Skeletal muscle cell (primary cell): ENCODE measurements at places on chromosomes 5 and 9.

- no peak for DNase-seq
Observed at GRCh38 chr5:1281038-1281882, 13.6 kb downstream of the TERT start.

DNA sequence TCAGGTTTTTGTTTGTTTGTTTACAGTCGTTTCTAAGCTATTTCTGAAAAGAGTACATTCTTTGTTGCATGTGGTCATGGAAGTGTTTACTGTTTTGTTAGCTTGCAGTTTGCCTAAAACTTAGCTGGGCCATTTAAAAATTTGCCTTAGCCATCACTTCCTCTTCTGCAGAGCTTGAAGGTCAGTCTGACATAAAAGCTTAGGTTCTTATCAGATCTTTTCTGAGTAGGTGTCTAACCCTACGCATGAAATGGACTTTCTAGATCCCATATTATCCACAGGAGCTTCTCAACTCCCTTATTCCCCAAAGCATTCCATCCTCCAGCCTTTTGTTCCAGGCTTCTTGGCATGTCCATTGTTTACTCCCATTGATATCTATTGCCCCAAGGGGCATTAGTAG lies 90.3 kb downstream of the AP3B1 start:
- DNase-seq, result no peak

DNA sequence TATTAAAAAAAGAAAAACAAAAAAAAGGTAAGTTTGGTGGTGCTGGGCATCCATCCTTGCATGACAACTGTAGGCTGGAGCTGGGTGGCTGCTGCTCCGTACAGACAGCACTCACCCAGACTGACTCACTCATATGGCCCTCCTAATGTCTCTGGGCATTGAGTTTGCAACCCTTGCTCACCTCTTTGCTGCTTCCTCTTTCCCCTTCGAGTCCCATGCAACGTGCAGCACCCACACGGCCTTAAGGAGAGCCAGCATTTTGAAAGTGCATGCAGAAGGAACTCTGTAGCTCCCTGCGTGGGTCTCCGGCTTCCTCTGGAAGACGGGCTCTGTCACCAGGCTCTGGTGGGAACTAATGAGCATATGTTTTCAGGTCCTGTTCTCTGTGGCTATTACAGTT lies 60.5 kb upstream of the ENTREP1 start:
- no peak for DNase-seq

DNA sequence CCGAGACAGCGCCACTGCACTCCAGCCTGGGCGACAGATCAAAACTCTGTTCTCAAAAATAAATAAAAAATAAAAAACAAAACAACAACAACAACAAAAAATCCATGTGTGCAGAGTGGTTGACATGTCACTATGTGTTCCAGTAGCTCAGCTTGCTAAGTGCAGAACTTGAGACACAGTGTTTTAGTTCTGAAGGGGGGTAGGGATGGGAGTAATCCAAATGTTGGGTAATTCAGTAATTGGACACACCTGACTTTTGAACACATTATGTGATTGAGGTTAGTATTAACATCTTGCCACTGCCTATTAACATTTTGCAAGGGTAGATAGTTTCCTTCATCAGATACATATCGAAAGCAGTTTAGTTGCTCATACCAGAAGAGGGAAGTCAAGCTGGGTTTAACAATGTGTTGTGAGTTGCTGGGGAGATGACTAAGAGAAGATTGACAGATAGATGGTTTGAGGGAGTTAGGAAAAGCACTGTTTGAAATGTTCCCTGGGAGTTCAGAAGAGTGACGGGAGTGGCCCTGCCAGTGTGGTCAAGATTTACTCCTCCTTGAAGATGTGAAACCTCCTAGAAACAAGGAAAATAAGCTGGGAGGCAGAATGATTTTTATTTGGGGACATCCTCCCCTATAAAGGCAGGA lies 928 bp downstream of the HACD4 start:
- peak; percentile 9 for DNase-seq

DNA sequence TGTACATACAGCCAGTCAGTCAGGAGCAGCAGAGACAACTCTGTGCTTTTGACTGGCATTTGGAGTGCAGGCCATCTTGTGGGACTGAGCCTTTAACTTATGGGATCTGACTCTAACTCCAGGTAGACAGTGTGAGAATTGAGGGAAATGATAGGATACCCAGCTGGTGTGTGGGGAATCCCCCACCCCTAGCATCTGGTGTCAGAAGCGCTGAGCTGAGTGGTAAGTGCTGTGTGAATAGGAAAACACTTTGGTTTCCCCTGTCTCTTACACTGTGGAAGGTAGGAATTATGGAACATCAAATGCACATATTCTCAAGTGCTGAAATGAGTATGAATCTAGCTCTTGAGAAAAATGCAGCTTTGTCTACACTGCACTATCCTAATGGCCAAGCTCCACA lies 43.9 kb downstream of the CCDC125 start:
- DNase-seq, result no peak

DNA sequence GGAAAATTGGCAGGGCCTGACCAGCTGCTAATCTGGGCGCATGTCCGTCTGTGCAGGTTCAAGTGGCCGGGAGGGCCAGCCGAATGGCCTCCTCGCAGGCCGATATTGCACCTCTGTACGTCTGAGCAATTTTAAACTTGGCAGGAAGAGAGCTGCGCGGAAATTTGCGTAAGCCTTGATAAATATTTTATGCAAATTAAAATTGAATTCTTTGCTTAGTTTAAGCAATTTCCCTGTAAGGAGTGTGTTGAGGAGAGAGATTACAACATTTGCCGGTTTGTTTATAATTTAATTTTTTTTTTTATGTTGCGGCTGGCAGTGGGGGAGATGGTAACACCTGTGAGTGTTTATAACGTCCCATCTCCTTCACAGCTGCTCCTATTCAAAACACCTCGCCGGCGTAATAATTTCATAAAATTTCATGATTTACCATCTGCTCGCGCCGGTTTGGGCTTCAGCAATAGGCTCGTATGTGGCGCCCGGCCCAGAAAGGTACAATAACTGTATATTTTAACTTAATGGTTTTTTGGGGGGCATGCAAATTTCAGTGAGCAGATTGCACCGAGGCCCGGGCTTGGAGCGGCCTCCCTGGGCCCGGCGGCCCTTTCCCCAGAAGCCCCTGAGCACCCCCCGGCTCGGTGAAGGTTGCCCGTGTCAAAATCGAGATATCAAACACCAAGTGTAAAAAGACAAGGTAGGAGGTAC lies 269.4 kb upstream of the MVB12B start:
- no peak for DNase-seq

DNA sequence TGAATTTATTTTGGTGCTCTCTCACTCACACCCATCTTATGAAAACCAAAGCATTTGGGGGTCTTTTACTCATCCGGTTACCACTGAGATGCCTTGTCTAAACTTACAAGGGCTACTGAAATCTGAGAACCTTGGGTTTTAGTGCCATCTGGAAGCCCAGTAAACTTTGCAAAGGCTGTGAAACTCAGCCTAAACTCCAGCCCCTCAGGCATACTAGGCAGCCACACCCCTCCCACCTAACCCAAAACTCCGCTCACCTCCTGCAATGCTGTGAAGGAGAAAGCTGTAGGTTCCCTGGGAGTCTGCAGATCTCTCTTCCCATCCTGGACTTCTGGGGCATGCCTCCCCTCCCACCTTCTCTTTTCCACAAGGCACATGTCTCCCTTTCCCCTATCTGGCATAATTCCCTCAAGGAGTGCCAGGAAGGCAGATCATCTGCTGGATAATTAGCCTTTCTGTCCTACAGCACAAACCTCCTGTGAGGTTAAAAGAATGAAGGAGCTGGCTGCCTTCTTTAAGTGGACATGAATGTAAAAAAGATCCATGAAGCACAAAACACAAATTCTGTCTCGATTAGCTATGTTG lies 71.5 kb upstream of the ANXA1 start:
- no peak for DNase-seq

DNA sequence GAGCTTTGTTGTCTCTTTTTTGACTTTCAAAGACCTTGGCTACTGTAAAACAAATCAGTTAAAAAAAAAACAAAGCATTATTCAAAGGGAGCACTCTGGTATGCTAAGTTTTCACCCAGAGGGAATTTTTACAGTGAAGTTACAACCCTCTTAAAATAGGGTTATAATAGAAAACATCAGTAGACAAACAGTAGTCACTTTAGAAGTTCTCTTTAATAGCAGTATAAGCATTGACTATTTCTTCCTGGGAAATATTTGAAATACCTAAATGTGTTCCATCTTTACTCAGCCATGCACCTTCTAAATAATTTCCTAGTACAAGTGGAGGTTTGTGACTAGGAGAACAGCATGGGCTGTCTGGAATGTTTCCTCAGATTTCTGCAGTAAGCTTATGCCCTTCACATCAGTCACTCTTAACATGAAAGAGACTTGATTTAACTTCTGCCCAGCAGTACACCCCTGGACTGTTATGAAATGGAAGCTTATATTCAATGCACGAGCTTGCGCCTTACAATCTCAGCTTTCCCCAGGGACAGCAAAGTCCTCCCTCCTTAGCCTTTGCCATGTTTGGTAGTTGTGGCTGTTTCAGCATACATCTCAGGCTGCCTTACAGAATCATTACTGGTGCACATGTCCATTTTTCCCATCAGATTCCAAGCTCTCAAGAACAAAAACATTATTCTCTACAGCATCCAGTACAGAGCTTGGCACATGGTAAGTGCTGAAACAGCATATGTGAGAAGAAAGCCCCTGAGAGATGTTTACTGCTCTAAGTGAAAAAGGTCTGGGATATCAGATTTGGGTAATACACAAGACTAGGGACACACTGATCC lies 191.5 kb downstream of the ZNF608 start:
- DNase-seq, result no peak

DNA sequence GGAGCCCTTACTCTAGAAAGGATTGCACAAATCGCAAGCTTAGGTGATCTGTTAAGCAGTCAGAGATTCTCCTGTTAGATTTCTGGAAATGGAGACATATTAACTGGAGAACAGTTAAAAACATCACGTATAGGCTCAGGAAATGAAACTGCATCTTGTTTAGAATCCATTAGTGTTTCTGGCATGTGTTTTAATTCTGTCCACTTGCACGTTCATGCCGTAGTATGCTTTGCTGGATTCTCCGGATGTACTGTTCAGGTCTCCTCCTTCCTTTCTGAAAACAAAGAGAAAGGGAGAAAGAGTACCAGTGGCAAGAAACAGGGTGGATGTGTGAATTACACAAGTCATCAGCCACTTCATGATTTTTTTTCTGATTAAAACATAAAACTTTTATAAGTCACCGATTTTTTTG lies 2.5 kb upstream of the RGMB start:
- DNase-seq, result no peak

- no peak for DNase-seq
Observed at GRCh38 chr5:158084292-158084691, 225.3 kb upstream of the CLINT1 start.

- no peak for DNase-seq
Observed at GRCh38 chr9:8674536-8674935, 875.0 kb upstream of the DMAC1 start.

DNA sequence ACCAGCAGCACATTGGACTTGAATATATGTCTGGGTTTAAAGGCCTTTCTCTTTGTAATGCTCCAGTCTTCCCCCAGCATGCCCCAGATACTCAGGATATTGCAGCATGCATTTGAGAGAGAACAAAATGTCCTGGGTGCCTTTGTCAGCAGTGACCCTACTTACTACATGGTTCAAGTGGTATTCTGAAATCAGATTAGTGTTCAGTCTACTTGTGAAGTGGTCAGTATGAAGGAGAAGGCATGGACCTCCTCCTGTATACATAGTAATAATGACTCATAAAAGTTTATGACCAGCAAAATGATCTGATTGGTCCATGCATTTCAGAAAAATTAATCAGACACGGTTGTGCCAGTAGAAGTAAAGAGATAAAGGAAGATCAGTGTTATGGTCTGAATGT lies 25.4 kb downstream of the GPR21 start:
- peak; percentile 95 for DNase-seq

GRCh38 chr5:71899865-71900342 lies 180.8 kb downstream of the CARTPT start:
- no peak for DNase-seq

DNA sequence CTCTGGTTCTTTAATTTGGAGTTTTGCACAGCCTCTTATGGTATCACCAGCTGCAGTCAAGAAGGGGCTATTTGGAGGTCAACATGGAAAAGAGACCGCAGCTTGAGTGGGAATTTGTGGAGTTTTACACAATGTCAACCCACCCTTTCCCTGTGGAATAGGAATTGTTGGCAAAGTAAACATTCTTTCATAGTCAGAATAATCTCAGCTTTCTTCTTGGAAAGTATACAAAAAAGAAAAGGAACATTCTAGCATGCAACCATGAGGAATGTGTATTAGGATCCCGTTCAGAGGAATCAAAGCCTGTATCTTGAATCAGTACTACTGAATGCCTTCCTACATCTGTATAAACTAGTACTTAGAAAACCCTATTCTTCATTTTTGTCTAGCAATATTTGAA lies 107.6 kb downstream of the LURAP1L start:
- peak; percentile 88 for DNase-seq

GRCh38 chr5:142644127-142644526 lies 41.8 kb downstream of the FGF1 start:
- DNase-seq, result peak; percentile 19

DNA sequence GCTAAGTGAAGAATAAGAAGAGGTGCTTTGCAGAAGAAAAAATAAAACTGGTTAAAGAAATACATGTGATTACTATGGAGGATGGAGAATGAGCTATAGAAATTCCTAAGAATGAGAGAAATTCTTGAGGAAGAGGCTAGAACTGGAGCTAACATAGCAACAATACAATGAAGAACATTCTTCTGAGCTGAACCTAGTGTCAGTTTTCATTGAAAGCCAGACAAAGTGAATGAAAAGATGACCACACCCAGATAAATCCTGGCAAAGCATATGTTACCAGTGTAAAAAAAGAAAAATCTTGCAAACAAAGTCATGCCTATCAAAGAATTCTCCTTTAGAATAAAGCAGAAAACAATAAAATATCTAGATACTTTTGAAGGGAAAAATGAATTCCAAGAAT lies 39.6 kb downstream of the SGCD start:
- DNase-seq, result no peak

DNA sequence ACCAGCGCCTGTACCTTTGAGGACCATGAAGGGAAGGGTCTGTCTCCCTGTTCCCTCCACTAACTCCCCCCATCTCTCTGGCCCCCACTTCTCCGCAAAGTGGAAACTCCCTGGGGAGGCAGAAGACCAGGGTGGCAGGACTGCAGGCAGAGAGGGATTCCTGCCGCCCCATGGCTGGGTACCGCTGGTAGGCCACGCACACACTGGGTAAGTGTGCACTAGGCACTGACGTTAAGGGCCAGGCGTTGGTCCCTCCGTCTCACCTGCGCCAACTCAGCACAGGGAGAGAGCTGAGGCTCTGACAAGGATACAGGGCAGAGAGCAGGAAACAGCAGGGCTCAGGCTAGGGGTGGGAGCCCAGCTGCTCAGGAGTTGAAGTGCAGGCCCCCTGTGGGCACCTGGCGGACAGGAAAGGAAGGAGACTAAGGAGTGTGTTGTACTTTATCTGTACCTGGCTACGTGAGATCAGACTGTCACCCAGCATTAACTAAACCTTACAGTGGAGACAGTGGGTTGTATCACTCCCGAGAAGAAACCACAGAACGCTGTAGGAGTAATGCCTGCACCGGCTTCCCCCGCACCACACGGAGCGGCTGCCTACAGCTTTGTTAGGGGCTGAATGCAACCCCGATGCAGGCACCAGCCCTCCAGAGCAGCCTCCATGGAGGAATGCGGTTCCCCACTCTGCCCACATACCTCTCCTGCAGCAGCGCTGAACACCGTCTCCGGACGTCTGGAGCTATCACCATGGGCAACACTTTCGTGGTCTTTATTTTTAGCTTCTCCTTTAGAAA lies 34.2 kb upstream of the CLPTM1L start:
- DNase-seq, result no peak

GRCh38 chr5:64214132-64214531 lies 48.5 kb downstream of the RNF180 start:
- no peak for DNase-seq
